ENCODE measurements at places on chromosomes 7 and 10.

GRCh38 chr7:112743811-112744210, 46.4 kb downstream of the TMEM168 start:
- no peak for DNase-seq

DNA sequence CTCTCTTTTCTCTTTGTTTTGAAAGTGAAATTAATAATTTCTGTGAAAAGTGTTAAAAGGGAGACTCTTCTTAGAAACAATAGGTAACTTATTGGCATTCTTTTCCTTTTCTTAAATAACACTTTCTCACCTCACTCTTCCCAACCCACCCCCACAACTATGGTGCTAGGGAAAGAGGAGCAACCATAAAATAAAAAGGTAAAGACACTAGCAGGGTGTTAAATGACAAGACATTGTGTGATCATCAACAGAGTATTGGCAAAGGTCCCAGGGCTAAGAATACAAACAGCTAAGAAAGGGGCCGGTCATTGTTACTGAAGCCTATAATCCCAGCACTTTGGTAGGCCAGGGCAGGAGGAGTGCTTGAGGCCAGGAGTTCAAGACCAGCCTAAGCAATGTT, 183.7 kb downstream of the NEBL start:
- DNase-seq = no peak

DNA sequence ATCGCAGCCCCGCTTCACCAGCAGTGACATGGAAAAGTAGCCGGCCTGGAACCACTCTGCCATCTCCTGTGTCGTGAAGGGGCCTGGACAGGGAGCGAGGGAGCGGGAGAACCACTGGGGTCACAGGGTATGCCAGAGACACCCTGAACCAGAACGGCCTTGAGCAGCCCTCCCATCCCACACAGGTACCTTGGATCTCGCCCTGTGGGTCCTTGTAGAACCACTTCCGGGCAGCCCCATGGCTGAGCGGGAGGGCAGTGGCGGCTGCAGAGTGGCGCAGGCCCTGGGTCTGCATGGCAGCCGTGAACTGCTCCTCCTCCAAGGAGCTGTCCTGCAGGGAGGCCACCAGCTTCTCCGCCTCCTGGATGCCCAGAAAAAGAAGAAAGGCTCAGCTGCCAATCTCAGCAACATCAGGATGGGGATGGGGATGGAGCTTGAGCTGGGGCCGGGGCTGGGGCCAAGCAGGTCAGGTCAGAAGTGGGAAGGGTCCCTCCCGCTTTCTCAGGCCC, 9.5 kb downstream of the GIGYF1 start:
- DNase-seq = no peak

DNA sequence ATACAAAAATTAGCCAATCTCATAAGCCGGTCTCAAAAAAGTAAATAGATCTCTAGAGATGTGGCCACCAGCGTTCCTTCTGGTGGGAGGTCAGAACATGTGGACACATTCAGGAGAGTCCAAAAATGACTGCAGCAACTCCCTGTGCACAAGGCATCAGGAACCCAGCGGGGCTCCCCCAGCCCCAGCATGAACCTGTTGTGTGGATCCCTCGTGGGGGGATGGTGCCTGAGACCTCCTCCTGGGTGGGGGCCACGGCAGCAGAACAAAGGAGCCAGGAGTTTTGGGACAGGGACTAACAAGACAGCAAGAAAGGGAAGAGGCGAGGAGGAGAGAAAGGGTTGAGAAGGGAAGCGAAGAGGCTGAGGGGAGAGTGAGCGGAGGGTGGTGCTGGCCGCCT, 121.8 kb downstream of the WDR37 start:
- DNase-seq = no peak

All from activated naive CD8-positive, alpha-beta T cell treated with anti-CD3 and anti-CD28 coated beads for 36 hours (primary cell).